ENCODE measurements at places on chromosomes 2 and 18.

DNA sequence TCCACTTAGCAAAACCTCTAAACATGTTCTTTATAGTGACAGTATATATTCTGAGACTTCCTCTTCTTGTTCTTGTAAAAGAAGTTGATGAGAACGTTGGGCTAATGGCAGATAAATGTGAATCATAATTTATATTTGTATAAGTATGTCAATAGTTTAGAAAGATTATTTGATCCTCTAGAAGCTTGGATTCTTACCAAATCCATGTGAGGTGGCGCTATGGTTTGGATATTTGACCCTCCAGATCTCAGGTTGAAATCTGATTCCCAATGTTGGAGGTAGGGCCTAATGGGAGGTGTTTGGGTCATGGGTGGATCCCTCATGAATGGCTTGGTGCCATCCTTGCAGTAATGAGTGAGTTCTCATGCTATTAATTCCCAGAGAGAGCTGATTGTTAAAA lies 29.8 kb upstream of the SCN1A start:
- H3K27ac ChIP-seq: no peak overlapping the region
- H3K4me3 ChIP-seq: no peak overlapping the region
- H3K4me1 ChIP-seq: no peaks in the 10 kb centered on the region
- H3K27me3 ChIP-seq: no peaks in the 10 kb centered on the region
- no peaks in the 10 kb centered on the region for H3K36me3 ChIP-seq

DNA sequence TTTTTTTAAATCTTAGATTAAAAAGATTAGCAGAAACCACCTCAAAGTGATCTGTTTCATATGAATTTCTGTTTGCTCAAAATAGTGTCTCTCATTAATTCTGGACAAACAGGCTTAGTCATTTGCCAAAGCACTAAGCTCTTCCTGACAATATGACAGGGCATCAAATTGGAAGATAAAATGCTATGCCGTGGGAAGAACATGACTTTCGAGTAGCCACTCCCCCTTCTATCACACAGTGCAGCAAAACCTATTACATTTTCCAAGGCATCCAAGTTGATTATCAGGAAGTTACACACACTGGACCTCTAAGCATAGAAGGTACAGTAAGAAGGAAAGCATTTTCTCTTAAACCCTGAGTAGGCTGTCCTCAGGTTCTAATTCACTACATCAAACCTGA lies 89.5 kb downstream of the STK39 start:
- no peak for DNase-seq
- no peaks in the 10 kb centered on the region for H3K27me3 ChIP-seq
- H3K4me3 ChIP-seq: no peak overlapping the region
- no peak overlapping the region for H3K27ac ChIP-seq
- no peaks in the 10 kb centered on the region for H3K36me3 ChIP-seq
- H3K4me1 ChIP-seq: no peaks in the 10 kb centered on the region

- DNase-seq: no peak
- H3K4me1 ChIP-seq: no peaks in the 10 kb centered on the region
- H3K36me3 ChIP-seq: no peaks in the 10 kb centered on the region
- no peaks in the 10 kb centered on the region for H3K27me3 ChIP-seq
Observed at GRCh38 chr2:174350018-174350417, 15.3 kb downstream of the SP9 start.

- no peak overlapping the region for H3K27ac ChIP-seq
- no peak overlapping the region for H3K4me3 ChIP-seq
- H3K36me3 ChIP-seq: no peaks in the 10 kb centered on the region
- no peak for DNase-seq
- H3K27me3 ChIP-seq: no peaks in the 10 kb centered on the region
Observed at GRCh38 chr2:146844226-146844990, 1000.4 kb upstream of the ACVR2A start.

GRCh38 chr2:163681745-163682144 lies 54.1 kb downstream of the FIGN start:
- no peak overlapping the region for H3K27ac ChIP-seq
- no peak overlapping the region for H3K4me3 ChIP-seq
- no peaks in the 10 kb centered on the region for H3K27me3 ChIP-seq
- H3K36me3 ChIP-seq: no peaks in the 10 kb centered on the region
- no peak for DNase-seq
- no peaks in the 10 kb centered on the region for H3K4me1 ChIP-seq
